D341Med (cell line): ENCODE measurements at places on chromosomes 4 and X.

GRCh38 chr4:139458999-139459398 is 5.1 kb downstream of the RAB33B start:
- no peak for DNase-seq

- DNase-seq = peak; percentile 46
These were observed 1.2 kb upstream of the MORF4L2 start for GRCh38 chrX:103687696-103688201.

DNA sequence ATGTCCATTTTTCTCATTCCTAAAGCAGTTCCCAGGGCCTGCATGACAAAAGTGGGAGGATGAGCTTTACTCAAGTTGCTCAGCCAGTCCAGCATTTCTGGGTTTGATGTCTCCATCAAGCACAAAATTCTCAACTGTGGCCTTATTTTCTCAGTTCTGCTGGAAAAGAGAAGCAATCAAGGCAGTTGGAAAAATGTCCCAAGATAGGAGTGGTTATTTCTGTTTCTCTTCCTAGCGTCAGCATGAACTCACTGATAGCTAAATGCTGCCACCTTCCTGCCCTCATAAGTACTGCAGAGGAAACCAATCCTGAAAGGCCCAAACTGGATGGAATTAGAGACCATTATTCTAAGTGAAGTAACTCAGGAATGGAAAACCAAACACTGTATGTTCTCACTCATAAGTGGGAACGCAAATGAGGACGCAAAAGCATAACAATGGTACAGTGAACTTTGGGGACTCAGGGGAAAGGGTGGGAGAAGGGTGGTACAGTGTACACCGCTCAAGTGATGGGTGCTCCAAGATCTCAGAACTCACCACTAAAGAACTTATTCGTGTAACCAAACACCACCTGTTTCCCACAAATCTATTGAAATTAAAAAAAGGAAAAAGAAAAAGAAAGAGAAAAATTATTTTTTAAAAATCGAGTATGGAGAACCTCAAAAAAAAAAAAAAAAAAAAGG is 29.6 kb downstream of the ADH7 start:
- peak; percentile 61 for DNase-seq

- no peak for DNase-seq
These were observed 40.1 kb downstream of the EVC start for GRCh38 chr4:5750946-5751665.

GRCh38 chr4:19739101-19739651 is 512.5 kb upstream of the SLIT2 start:
- no peak for DNase-seq

GRCh38 chr4:112938461-112939058 is 110.9 kb upstream of the ANK2 start:
- peak; percentile 38 for DNase-seq

DNA sequence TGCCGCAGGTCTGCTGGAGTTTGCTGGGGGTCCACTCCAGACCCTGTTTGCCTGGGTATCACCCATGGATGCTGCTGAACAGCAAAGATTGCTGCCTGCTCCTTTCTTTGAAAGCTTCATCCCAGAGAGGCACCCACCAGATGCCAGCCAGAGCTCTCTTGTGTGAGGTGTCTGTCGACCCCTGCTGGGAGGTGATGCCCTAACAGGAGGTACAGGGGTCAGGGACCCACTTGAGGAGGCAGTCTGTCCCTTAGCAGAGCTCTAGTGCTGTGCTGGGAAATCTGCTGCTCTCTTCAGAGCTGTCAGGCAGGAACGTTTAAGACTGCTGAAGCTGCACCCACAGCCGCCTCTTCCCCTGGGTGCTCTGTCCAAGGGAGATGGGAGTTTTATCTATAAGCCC is 162.7 kb downstream of the NAF1 start:
- no peak for DNase-seq

DNA sequence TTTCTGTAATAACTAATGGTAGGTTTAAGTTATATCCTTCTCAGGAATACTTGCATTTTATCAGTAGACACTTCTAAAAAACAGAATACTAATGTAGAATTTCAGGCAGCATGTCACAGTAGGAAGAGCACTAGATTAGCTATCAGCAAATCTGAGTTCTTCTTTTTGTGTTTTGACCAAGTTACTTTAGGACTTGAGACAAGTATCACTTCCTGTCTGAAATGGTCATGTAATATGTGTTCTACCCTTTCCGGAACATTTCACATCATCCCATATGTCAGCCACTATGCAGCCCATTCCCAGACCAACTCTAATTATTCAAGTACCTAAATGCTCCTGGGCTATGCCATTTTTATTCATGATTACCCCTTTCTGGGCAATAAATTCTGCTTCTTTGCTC is 401.8 kb upstream of the RPS6KA3 start:
- no peak for DNase-seq
